ENCODE measurements at places on chromosomes 1 and 21.

GRCh38 chr1:172746091-172746949, 87.4 kb downstream of the FASLG start:
- no peak for DNase-seq

GRCh38 chr1:175331891-175332290, 139.3 kb upstream of the KIAA0040 start:
- no peak for DNase-seq

- DNase-seq = no peak
Observed at GRCh38 chr1:153386500-153386901, 4.4 kb downstream of the S100A8 start.

DNA sequence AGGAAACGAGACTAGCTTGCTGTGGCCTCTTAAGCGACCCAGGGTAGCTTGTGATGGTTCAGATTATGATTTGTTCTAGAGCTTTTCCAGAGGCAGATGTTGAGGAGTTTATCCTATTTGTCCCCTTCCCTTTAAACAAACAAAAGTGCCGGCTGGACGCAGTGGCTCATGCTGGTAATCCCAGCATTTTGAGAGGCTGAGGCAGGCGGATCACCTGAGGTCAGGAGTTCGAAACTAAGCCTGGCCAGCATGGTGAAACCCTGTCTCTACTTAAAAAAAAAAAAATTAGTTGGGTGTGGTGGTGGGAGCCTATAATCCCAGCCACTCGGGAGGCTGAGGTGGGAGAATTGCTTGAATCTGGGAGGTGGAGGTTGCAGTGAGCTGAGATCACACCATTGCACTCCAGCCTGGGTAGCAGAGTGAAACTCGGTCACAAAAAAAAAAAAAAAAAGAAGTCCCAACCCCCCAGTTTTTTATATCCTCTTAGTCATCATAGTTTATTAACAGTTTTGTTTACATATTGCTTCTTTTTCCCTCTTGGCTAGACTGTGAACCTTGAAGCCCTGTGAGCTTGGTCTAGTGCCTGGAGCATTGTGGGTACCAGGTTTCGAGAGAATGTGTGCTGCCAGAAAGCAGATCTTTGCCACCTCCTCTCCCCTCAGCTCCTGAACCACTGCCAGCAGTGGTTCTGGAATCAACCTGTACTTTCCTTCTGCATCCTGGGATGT, 29.8 kb downstream of the MAPKAPK2 start:
- DNase-seq = no peak

DNA sequence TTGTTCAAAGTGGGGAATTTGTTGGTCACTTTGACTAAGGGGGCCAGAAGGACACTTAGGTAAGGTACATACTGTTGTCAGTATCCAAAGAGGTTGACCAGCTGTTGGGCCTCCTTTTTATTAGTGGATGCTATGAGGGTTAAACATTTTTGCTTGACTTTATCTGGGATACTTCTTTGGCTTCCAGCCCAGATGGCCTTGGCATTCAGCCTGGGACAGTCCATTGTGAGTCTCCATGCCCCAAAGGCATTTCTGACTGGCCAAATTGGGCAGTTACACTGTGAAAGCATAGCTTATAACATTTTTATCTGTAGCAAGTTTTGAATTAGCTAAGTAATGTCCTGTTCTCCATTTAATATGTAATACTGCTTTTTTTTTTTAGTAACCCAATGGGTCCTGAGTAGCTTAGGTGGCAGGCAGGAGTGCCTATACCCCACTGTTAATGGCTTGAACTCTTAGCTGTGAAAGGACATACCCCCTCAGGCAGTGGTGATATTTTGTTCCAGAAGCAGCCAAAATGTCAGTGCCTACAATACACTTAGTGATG, 35.4 kb upstream of the CD1D start:
- DNase-seq = no peak

DNA sequence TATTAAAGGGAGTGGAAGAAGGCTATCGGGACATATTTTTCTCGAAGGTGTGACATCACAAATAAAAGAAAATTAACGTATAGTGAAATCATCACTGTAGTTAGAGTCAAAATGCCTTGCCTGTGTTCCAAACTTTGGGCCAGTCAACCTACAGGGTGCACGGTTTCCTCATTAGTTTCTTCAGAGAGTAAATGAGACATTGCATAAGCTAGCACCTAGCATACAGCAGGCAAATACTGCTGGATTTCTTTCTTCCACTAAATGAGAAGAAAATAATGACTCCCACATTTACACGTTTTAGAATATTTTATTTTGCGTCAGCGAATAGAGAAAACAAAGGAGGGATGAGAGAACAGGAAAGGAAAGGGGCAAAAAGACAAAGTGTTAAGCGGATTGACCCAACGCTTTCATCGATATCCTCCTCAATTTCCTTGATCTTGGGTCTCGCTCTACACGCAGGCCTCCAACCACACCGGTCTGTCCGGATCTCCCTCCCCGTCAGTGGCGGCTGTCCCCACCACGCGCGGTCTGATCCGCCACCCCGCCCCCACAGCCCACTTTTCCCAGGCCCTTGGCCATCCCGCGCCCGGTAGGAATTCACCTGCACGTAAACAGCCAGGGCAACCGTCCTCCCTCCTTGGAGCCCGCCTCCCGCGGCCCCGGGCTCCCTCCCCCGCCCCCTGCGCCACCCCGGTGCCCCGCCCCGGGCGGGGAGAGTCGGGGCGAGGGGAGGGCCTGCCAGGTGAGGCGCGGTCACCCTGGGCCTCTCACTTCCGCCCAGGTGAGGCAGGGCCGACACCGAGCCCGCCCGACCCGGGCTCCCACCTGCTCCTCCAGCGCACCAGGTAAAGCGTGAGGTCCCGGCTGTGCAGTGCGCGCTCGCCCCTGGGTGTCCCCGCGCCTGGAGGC, at the start of gene PATJ:
Gene PATJ, plus strand, starts transcription at position 770 of the 909 bp plus-strand sequence. CDS start 20,413 bp downstream, outside the sequence.
- DNase-seq = peak; percentile 80

GRCh38 chr1:29211086-29212030, 19.4 kb downstream of the MECR start:
- no peak for DNase-seq

Data from activated T-cell treated with anti-CD3 and anti-CD28 coated beads, Interleukin-2, amount 50 U/mL, for 24 hours (primary cell).